ENCODE measurements at places on chromosomes 4 and X.
A peak's percentile ranks its signal among the peaks of the same experiment; 100 is the strongest.

DNA sequence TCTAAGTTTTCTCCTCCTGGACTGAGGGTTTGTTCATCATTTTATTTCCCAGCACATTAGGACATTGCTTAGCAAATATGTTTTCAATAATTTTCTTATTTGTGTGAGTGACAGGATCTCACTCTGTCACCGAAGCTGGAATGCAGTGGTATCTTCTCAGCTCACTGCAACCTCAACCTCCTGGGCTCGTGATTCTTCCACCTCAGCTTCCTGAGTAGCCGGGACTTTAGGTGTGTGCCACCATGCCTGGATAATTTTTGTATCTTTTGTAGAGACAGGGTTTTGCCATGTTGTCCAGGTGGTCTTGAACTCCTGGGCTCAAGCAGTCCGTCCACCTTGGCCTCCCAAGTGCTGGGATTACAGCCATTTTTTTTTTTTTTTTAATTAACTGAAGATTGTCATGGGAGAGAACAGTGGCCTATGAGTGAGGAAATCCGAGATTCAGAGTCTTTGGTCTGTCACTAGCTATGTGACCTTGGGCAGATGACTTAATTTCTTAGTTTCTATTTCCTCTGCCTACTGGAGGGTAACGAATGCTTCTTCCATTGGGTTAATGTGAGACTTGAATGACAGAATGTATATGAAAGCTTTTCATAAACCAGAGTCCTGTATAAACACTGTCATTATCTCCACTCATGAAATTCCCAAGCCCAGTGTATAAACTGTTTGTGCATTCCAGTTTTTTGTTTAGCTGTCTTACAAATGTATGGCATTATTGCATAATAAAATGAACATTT, 23.9 kb downstream of the MOB1B start:
- DNase-seq = no peak

DNA sequence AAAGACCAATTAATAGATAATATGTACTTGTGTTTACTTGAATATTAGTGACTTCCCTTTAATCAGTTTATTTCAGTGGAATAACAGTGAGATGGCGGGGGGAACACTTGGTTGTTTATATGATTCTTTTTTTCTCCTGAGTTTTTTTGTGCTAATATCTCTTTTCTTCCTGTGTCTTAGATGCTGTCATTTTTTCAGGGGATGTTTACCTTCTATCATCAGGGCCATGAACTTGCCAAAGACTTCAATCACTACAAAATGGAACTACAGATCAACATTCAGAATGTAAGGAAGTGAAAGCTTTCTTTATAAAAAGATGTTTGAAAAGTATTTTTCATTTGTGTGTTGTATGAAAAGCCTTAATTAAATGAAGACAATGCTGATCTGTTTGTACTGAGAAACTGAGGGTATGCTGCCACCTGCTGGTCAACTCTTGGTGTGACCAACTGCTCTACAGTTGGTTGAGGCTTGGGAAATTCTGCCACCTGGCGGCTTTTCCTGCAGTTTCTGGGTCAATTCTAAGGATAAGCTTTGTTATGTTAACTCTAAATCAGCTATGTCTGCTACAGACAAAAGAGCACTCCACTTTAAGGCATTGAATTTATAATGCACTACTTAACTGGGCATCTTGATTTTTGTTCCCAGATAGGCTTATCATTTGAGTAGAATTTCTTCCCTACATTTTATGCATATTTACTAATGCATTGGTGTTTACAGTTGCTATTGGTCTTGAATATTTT, 134.8 kb downstream of the ARHGAP10 start:
- peak; percentile 93 for DNase-seq

DNA sequence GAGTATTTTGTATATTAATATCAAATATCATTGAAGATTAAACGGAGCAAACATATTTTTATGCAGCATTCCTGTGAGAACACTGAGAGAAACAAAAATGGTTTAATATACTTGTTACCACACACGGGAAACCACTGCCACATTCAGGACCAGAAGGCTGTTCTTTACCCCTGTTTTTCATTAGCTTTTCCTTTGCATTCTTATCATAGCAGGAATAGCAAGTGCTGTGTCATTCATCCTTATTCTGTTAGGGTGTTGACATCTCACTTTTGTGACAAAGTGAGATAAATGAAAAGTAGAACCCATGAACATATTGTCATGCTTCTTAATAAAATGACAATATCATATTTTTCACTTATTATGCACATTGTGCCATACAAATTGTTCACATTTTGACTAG, 212.4 kb upstream of the NDST4 start:
- no peak for DNase-seq

GRCh38 chr4:85784348-85784747, 309.4 kb downstream of the ARHGAP24 start:
- DNase-seq = no peak

DNA sequence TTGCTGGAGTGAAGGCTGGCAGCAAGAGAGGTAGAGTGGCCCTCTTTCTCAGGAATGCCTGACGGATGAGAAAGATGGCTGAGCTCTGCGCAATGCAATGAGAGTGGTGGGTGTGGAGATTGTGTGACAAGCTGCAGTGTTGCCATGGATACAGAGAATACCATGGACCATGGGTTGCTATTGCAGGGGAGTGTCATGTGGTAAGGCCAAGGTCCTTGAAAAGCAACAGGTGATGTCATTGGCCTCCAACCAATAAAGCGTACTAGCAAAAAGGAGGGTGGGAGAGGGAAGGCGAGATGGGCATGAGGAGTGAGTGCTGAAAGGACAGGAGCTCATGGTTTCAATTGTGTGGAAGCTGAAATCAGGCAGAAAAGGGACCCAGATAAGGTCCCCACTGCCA, 1.8 kb downstream of the PNMA5 start:
- no peak for DNase-seq

GRCh38 chr4:171847751-171848150, 34.5 kb downstream of the GALNTL6 start:
- no peak for DNase-seq

GRCh38 chr4:77236806-77237205, 79.8 kb downstream of the CCNG2 start:
- DNase-seq = no peak

- no peak for DNase-seq
These were observed 159.8 kb downstream of the SLC4A4 start for GRCh38 chr4:71498625-71499024.

DNA sequence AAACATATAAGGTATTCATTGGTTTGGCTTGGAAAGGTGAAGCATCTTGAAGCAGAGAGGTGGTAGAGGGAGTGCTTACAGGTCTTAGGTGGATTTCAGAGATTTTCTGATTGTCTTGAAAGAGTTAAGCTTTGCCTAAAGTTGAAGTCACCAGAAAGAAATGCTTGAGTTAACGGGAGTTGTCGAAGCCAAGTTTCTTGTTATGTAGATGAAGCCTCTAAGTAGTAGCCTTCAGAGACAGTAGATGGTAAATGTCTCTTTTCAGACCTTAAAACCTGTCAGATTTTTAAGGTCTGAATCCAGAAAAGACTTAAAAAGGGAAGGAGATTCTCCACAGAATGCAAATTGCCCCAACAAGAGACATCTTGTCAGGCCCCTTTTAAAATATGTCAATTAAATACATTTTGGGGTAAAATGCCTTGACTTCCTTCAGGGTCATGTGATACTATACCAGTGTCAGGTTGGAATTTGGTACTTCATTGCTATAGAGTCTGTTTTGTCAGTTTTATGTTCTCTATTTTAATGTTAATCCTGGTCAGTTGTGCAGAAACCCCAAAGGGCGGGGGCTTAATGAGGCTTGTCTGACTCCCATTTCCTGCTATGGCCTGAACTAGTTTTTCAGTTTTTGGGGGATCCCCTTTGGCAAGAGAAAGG, 81.0 kb downstream of the PCDH18 start:
- no peak for DNase-seq

GRCh38 chrX:49947781-49948180, 25.4 kb downstream of the CLCN5 start:
- no peak for DNase-seq

- no peak for DNase-seq
These were observed 61.1 kb upstream of the C1QTNF7 start for GRCh38 chr4:15366721-15367120.

DNA sequence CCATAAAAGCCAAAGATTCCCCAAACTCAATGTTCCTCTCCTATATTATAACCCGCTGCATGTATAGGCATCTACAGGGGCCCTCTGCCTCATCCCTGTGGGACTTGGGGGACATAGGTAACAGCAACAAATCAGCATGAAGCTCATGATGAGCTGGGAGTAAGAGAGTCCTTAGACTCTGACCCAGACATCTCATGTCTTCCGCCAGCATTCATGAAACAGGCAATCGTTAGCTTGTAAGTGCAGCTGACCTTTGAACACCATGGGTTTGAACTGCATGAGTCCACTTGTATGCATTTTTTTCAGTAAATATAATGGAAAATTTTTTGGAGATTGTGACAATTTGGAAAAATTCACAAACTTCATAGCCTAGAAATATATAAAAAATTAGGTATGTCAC, 10.4 kb upstream of the SCOC start:
- no peak for DNase-seq

- no peak for DNase-seq
These were observed 117.1 kb downstream of the HNRNPD start for GRCh38 chr4:82256718-82257117.

GRCh38 chrX:65697915-65698796, 30.7 kb downstream of the MSN start:
- DNase-seq = peak; percentile 75

DNA sequence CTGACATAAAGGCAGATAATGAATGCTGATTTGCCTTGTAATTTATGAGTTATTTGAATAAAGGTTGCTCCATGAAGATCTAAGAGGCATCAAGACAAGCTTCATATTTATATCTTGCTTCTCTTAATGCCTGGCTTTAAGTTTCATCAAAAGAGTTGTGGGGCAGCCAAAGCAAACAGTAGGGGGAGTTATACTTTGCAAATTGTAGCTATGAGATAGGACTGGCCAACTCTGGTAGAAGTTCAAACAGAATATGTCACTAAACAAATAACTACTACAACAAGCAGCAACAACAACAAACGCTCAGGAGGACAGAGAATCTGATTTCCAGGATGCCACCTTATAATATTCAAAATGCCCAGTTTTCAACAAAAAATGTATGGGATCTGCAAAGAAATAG, 69.1 kb upstream of the PLAC1 start:
- no peak for DNase-seq

DNA sequence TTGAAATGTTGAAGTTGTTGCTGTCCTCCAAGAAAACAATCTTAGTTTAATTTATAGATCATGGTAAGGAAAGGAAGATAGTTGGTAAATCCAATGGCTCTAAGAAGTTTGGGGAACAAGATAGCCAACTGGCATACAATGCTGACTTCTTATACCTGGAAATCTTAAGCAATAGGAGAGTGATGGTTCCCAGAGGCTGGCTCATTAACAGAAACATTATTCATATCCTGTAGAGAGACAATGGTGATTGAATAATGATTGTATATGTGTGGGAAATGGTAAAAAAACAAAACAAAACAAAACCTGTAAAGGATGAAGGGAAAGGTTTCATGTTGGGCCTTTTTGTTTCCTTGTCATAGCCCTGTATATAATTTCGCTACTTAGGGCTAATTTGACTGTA, 174.9 kb upstream of the CTSO start:
- no peak for DNase-seq

All from activated CD8-positive, alpha-beta memory T cell treated with anti-CD3 and anti-CD28 coated beads, Interleukin-2, amount 50 U/mL, for 4 hours (primary cell).